Midbrain (tissue), 1 donor: ENCODE measurements at places on chromosomes 3 and 15.

- DNase-seq: peak; percentile 78
Observed at GRCh38 chr15:78216276-78217104, 17.9 kb downstream of the ACSBG1 start.

DNA sequence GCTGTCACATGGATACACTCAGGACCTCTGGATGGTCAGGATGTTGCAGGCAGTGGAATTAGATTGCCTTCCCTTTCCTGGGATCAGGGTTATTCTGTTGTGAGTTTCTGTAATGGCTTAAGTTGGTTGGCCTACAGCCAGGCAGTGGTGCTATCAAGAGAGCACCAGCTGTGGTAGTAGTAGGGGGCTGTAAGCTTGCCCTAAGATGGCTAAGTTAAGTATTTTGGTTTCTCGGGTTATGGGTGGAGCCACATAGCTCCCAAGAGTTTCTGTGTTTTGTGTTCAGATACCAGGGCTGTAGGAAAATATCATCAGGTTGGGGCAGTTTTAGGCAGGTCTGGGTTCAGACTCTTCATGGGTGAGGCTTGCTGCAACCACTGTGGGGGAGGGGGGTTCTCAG is 59.6 kb downstream of the LEKR1 start:
- DNase-seq: no peak

- DNase-seq: no peak
Observed at GRCh38 chr3:138394686-138395085, 39.7 kb upstream of the ESYT3 start.

DNA sequence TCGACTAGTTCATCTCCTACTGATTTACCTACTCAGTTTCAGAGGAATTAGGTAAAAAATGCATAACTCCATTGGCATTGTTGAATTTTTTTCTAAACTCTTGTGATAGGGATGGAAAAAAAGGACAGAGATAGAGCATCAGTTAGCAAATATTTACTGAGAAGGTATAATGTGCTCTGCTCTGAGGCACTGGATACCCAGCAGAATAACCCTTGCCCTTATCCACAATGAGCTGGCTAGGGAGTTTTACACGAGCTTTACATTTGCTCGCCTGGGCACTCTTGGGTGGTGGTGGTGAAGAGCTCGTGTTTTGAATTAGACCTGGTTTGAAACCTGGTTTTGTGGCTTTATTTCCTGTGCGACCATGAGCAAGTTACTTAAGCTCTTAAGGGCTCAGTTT is 149.6 kb downstream of the RORA start:
- DNase-seq: no peak

GRCh38 chr3:14179114-14179465 is 473 bp downstream of the LSM3 start:
- no peak for DNase-seq

GRCh38 chr3:107555359-107555758 is 32.6 kb downstream of the BBX start:
- DNase-seq: no peak

DNA sequence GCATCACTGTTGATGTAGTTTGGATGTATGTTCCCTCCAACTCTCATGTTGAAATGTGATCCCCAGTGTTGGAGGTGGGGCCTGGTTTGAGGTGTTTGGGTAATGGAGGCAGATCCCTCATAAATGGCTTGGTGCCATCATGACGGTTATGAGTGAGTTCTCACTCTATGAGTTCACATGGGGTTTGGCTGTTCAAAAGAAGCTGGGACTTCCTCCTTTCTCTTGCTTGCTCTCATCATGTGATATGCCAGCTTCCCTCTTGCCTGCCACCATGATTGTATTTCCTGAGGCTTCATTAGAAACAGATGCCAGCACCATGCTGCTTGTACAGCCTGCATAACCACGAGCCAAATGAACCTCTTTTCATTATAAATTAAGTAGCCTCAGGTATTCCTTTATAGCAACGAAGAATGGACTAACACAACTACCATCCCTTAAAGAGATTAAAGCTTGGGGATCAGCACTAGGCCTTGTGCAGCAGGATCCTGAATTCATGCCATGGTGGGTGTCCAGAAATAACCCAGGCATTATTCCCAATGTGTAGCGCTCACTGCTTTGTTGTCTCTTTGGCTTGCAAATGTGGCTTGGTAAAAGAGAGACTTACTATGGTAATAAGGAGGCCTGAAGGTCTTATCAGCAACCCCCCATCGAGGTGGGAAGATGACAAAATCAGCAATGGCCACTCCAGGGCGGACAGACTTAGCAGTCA is 41.9 kb downstream of the NDUFB4 start:
- DNase-seq: no peak

GRCh38 chr3:197028728-197029510 is 698 bp downstream of the MELTF start:
- no peak for DNase-seq

DNA sequence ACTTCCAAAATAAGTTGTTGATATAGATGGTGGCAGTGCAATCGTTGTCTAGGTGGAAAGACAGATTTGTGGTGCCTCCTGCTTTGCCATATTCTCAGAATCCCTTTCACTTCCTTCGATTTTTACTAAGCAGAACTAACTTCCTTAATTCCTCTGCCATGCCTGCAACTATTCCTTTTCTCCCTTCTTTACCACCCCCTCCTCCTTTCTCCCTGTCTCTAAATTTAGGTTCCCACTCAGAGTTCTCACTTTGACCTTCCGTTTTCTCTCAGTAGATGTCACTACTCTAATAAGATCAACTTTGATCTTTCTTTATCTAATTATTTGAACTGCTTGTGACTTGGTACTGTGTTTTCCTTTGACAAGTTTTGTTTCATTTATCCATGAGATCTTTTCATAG is 351.2 kb downstream of the LPP start:
- DNase-seq: no peak

- DNase-seq: no peak
Observed at GRCh38 chr3:70974747-70975146, 608.8 kb downstream of the FOXP1 start.

DNA sequence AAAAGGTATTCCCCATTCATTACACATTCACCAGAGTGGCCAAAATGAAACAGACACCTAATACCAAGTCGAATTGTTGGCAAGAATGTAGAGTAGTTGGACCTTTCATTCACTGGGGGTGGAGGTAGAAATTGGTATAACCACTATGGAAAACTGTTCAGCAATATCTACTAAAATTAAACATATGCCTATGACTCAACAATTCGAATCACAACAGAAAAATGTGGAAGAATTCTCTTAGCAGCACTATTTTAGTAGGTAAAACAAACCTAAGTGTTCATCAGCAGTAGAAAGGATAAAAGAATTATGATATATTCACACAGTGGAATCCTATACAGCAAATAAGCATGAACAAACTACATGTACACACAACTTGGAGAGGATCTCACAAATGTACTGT is 30.6 kb downstream of the POLG start:
- no peak for DNase-seq

DNA sequence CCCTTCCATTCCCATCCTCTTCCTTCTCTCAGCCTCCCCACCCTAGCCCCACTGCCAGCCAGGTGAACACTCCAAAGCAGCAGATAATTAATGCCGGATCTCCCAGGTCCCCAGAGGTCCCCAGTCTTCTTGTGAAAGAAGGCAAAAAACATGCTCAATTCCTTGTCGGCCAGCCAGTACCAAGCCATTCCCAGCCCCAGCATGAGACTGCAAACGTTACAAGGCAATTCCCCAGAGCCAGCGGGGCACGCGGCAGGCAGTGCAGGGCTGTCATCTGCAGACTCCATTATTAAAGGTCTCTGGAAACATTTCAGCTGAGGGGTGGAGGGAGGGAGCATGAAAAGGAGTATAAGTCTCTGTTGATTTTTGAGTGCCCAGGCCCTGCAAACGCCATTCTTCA is 117.8 kb downstream of the XXYLT1 start:
- DNase-seq: peak; percentile 5

DNA sequence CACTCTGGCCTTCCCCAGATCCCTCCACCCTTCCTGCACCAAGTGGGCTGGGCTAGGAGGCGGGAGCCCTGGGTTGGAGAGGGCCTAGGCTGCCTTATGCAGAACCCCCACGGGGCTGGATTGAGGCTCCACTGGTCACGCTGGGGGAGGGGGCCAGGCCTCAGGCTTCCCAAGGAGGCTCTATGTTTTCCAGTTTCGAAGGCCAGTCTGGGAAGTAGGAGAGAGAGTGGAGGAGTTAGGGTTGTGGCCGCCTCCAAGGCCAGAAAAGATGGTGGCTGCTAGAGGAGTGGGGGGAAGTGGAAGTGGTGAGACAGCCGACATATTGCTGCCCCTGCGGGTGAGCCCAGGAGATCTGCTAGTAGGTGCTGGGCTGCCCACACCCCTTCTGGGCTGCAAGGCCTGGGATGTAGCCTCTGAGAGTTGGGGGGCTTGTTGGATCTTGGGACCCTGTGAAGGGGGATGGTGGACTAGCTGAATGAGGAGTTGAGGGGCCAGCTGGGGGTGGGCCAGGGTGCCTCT is 1.2 kb downstream of the GNAI2 start:
- no peak for DNase-seq

GRCh38 chr15:52002351-52002750 is 16.7 kb upstream of the MAPK6 start:
- no peak for DNase-seq

DNA sequence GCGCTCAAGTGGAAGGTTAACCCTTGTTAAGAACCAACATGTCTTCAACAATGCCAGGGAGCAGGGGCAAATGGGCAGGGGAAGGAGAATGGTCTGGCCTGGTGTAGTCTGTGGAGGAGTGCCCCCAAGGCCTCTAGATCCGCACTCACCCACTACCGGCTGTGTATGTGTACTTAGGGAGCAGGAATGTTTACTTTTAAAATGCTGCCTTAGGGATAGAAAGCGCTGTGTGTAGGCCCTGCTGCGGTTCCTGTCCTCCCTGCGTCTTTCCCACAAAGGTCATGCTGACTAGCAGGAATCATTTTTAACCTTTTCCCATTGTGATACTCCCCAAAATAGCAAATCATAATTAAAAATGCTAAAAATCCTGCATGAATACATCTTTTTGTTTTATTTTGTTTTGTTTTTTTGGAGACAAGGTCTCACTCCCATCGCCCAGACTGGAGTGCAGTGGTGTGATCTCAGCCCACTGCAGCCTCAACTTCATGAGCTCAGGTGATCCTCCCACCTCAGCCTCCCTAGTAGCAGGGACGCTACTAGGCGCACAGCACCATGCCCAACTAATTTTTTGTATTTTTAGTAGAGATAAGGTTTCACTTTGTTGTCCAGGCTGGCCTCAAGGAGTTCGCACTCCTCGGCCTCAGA is 35.9 kb upstream of the CEMIP start:
- DNase-seq: no peak

DNA sequence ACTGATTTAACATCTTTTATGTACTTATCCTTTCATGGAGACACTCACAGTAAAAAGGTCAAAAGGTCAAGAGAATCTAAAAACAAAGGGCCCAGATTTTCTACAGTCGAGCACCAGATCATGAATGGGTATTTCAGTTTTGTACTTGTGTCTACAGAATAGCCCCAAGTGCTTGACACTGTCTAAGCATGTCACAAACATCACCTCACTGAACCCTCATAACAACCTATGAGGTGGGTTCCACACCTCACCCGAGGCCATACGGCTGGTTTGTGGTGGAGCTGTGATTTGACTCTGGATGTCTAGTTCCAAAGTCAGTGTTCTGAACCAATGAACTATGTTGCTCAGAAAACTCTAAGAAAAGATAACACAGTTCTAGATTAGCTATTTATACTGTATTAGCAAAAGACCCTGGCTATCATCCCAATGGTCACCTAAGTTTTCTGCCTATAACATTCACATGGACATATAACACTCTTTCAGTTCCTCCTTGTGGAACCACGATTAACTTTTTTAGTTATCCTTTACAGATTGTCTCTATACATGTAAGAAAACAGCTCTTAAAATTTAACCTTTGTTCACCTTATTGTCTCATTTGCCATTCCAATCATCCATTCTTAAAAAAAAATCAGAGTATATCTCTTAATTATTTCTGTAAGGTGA is 25.5 kb downstream of the TM6SF1 start:
- DNase-seq: no peak

- DNase-seq: no peak
Observed at GRCh38 chr15:71096676-71097075, 18.6 kb upstream of the THSD4 start.

DNA sequence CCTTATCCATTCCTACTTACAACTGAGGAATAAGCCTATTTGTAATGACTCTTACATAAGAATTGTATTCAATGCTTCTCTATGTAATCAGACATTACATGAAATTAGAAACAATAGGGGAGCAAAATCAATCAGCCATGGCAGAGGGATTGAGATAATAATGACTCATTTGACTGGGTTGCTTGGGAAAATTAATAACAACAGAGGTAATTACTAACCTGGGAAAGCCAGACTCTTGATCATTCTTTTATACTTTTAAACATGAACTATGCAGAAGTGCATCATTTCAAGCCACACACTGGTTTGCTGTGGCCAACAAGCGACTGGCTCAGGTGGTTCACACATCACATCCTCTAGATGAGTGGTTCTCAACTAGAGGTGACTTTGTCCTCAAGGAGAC is 126.3 kb upstream of the CRBN start:
- no peak for DNase-seq

- DNase-seq: no peak
Observed at GRCh38 chr3:13638927-13639326, 90.0 kb downstream of the FBLN2 start.

- no peak for DNase-seq
Observed at GRCh38 chr3:178146406-178146831, 389.8 kb upstream of the KCNMB2 start.

- no peak for DNase-seq
Observed at GRCh38 chr15:67865331-67865730, 25.5 kb upstream of the RNU6-1 start.

GRCh38 chr3:141485641-141486495 is 959 bp upstream of the RASA2 start:
- no peak for DNase-seq

- no peak for DNase-seq
Observed at GRCh38 chr3:45590822-45591546, 3.6 kb upstream of the LIMD1 start.

- no peak for DNase-seq
Observed at GRCh38 chr3:112372396-112372795, 39.4 kb downstream of the CD200 start.

GRCh38 chr3:184593220-184593927 is 31.8 kb downstream of the EPHB3 start:
- no peak for DNase-seq

DNA sequence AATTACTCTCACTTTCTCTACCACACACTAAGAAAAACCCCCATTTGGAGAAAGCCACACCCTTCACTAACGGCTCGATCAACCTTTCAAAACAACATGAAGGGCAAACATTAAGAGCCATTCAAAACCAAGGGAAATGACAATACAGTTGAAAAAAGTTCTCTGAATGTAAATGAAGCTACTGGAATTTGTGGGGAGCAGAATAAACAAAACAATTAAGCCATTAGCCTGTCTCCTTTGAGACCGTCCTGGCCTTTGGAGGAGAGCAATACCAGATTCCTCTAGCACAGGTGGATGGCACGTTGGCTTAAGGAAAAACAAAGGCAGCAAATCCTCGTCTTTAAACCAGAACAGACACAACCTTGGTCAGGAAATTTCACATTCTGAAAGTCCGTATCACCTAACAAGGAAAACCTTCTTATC is 18.7 kb downstream of the MYO1E start:
- DNase-seq: no peak
